ENCODE measurements at places on chromosomes 2 and 18.
A peak's percentile ranks its signal among the peaks of the same experiment; 100 is the strongest.

GRCh38 chr2:217223222-217223930 is 363.5 kb upstream of the TNP1 start:
- no peak for DNase-seq

DNA sequence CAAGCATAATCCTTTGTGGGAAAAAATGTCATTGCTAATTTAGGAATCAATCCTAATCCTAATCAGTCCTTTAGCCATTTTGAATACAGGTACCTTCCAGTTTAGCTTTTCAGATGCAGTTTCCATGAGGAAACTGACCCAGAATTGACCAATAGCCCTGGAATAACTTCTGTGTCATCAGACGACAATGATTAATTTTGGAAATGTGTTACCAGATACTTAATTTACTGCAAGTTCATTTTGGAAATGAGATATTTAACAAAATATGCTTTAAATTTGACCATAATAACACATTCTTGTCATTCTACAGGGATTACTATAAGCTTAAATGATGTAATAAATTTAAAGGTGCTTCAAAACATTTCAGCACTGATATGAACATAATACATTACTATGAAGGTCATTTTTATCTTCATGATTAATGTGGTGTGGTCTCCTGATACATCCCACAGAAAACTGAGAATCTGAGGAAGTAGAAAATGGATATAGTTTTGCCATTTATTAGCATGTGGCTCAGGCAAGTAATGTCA is 129.8 kb upstream of the SH3BP4 start:
- DNase-seq, result no peak

GRCh38 chr18:80168982-80169381 is 59.9 kb downstream of the ADNP2 start:
- DNase-seq, result no peak

DNA sequence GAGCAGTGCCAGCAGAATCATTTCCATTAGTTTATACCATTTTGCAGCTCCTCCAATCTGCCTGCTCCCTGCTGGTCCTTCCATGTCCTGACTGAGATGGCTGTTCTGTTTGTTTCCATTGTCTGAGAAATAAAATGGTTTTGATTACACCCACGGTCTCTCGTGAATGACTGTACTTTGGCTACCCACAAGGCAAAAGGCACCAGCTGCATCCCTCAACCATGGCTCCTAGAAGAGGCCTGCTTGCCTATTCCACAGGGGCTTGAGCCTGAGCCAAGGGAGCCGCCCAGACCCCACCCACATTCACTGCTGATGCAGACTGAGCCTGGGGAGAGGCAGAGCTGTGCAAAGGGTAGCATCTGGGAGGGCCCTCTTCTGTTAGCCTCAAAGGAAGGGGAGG is 31.2 kb downstream of the MARCHF4 start:
- no peak for DNase-seq

DNA sequence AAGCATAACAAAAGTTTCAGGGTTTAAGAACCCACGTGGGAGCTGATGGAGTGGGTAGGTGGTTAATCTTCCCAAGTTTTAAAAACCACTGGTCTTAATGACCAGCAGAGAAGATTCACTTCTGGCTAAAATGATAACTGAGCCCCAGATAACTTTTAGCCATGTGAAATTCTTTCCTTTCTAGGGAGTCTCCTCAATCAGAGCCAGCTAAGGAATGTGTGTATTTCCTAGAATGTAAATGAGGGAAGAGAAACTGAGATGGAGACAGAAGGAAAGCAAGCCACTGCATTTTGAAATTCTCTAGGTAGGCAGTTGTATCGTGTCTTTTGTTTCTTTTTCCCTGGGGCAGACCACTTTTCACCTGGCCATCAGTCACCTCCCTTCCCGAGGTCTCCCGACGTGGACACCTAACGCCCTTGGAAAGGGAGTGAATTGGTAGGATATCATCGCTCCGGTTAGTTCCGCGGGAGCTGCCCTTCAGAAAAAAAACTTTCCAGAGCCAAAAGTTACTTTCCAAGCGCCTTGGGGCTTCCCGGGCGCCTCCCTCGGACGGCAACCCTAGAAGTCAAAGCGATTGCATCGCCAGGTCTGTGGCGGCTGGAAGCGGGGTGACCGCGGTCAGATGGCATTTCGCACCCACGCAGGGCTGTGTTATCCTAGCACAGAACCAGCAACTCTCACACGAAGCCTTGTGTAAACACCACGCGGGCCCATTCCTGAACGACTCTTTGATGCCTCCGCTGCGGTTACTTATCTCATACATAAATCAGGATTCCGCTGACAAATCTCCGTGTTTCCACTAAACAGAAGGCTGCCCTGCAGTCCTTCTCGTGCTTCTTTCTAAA is 1.3 kb downstream of the COLEC12 start:
- no peak for DNase-seq

DNA sequence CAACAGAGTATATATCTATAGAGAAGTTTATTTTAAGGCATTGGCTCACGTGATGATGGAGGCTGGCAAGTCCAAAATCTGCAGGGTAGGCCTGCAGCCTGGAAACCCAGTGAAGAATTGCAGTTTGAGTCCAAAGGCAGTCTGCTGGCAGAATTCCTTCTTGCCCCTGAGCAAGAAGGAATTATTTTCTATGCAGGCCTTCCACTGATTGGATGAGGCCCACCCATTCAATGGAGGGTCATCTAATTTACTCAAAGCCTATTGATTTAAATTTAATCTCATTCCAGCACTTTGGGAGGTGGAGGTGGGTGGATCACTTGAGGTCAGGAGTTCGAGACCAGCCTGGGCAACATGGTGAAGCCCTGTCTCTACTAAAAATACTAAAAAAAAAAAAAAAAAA is 30.4 kb upstream of the C18orf32 start:
- no peak for DNase-seq

- no peak for DNase-seq
Measured at GRCh38 chr2:95050385-95051300, 25.1 kb downstream of the MAL start.

- no peak for DNase-seq
Measured at GRCh38 chr2:207478572-207478971, 51.2 kb upstream of the CREB1 start.

GRCh38 chr18:8828798-8829197 is 123.4 kb downstream of the MTCL1 start:
- DNase-seq, result no peak

- no peak for DNase-seq
Measured at GRCh38 chr18:9337873-9338272, 3.3 kb downstream of the TWSG1 start.

DNA sequence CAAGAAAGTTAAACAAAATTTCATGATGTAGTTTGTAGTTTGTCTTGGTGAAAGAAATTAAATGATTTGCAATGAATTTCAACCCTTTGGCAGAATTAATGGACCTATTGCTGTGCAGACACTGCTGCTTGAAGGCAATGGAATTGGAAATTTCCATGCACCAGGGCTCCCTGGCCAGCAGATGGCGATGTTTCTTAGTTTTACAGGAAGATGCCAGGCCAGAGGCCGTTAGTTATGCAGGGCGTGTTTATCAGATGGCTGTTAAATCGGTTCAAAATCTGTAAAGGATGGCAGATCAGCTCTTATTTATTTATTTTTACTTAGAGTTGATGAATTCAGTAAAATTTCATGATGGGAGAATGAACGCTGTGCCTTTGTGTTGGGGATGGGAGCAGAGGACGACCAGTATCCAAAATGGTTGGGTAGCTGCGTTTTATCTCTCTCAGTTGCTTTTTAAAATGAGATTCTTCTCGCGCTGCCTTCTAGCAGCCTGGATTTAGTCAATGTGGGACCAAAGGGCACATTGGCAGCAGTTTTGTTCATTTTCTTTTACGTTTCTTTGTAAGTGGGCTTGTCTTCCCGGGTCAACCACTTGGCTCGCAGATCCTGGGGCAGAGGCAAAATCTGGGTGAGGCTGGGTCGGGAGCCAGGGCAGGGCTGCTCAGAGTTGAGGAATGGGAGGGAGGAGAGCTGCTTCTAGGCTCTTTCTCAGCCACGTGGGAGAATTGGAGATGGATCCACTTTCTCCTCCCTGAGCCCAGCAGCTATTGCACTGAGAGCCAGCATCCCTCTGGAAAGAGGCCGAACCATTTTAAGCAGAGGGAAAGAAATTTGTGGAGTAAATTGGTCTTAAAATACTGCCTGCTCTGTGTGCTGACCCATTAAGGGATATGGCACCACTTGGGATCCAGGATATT is 344.0 kb downstream of the PIK3C3 start:
- peak; percentile 91 for DNase-seq

DNA sequence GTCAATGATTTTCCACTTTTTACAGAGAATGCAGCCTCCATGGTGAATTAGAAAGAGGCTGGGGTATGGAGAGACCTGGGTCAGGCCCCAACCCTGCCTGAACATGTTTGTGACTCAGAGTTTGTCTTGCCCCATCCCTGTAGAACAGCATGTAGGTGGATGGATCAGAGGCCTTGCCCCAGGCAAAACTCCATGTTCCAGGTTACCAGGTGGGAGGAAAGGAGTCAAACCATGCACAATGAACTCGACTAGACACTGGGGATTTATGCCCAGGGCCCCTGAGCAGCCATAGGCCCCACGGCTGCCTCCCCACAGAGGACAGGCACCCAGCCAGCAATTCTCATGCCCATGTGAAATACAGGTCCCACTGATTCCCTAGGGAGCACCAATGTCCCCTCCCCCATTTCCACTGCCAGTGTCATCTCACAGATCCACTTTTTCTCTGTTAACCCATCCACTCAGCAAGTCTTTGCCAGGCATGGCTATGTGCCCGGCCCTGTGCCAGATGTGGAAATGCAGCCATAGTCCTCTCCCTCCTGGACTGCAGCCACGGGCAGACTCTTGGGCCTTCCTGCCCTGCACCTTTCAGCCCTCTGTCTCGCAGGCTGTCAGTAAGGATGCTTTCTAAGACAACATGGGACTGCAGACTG is 737.8 kb upstream of the HS6ST1 start:
- DNase-seq, result no peak

DNA sequence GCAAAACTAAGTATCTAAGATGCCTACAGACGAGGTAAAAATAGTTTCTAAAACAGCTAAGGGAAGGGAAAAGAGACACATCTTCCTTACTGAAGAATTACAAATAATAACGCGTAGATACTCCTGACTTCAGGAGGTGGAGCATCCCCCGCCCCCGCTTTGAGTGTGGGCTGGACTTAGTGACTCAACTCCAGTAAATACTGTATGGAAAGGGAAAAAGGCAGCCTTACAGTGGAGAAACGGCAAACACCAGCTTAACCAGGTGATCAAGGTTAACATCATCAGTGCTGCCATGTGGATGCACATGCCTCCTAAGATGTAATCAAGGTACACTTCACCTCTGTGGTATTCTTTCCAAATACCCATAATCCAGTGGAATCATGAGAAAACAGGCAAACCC is 47.9 kb downstream of the HADHB start:
- DNase-seq, result no peak

- DNase-seq, result no peak
Measured at GRCh38 chr2:216618785-216619184, 14.4 kb upstream of the IGFBP2 start.

GRCh38 chr2:36466135-36466534 is 110.6 kb downstream of the CRIM1 start:
- no peak for DNase-seq

GRCh38 chr2:66888791-66889631 is 454.1 kb downstream of the MEIS1 start:
- no peak for DNase-seq

- peak; percentile 9 for DNase-seq
Measured at GRCh38 chr2:152648336-152648735, 68.9 kb downstream of the PRPF40A start.

DNA sequence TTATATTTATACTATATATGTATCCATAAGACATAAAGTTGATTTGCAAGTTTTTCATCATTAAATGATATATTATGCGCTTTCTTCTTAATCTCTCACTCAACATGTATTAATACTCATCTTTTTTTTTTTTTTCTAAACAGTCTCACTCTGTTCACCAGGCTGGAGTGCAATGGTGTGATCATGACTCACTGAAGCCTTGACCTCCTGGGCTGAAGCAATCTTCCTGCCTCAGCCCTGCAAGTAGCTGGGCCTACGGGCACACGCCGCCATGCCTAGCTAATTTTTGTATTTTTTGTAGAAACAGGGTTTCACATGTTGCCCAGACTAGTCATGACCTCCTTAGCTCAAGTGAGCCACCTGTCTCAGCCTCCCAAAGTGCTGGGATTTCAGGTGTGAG is 51.4 kb upstream of the MAP4K3 start:
- no peak for DNase-seq

DNA sequence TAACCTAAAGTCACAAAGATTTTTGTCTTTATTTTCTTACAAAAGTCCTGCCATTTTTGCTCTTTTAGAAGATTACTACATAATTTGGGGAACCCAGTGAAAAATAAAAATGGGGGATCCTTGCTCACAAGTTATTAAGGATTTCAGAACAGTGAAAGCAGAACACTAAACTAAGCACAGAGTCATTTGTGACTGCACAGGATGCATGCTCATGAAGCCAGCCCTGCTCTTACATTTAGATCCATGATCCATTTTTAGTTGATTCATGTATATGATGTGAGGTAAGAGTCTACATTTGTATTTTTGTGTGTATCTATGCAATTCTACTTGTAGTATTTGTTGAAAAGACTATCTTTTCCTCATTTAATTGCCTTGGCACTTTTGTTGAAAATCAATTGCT is 21.8 kb downstream of the SP140L start:
- DNase-seq, result no peak

DNA sequence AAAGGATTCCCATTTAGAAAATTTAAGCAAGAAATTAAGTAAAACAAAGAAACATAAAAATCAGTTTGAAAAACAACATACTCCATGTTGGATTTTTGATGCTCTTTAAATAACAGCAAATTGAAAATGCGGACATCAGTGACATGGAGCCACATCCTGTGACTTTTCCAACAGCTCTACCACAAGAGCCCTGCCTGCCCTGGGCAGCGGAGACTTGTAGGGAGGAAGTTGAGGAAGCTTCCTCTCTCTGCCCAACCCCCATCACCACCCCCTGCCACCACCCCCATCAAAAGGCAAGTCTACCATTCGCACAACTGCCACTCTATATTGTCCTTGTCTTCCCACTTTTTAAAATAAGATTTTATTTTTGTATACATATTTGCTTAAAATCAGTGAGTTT is 32.8 kb upstream of the DAPL1 start:
- DNase-seq, result no peak

- no peak for DNase-seq
Measured at GRCh38 chr2:148201075-148202004, 180.4 kb downstream of the MBD5 start.

DNA sequence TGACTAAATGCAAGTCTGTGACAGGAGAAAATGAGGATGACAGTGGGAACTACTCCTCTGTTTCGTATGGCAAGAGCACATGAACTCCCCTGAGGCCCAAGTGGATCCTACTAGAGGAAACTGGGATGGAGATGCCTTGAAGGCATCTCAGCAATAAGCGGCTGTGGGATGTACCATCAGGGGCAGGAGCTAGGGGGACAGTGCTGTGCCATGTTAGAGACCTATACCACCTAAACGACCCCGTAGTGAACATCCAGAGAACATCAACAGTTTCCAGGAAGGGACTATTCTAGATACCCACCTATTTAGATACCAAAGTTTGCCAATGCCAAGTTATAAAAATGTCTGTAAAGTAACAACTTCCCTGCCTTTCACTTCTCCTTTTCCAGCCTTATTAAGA is 860.8 kb upstream of the ACVR2A start:
- no peak for DNase-seq
